ENCODE measurements at places on chromosomes 6 and 20. TPM values are rescaled to one million over a fixed set of nuclear protein-coding genes. Genes with fewer than 3 reads are reported as not detected.
A peak's percentile ranks its signal among the peaks of the same experiment; 100 is the strongest.

The ZFP64 gene
- total RNA-seq = 14.0 TPM

The KCNK15 gene
- 6.0 TPM for total RNA-seq

- H3K27me3 ChIP-seq = no peaks in the 10 kb centered on the region
- DNase-seq = no peak
- peak overlapping the region; percentile 55 for H3K4me3 ChIP-seq
Observed at GRCh38 chr6:98833307-98834059, 891 bp upstream of the POU3F2 start.

DNA sequence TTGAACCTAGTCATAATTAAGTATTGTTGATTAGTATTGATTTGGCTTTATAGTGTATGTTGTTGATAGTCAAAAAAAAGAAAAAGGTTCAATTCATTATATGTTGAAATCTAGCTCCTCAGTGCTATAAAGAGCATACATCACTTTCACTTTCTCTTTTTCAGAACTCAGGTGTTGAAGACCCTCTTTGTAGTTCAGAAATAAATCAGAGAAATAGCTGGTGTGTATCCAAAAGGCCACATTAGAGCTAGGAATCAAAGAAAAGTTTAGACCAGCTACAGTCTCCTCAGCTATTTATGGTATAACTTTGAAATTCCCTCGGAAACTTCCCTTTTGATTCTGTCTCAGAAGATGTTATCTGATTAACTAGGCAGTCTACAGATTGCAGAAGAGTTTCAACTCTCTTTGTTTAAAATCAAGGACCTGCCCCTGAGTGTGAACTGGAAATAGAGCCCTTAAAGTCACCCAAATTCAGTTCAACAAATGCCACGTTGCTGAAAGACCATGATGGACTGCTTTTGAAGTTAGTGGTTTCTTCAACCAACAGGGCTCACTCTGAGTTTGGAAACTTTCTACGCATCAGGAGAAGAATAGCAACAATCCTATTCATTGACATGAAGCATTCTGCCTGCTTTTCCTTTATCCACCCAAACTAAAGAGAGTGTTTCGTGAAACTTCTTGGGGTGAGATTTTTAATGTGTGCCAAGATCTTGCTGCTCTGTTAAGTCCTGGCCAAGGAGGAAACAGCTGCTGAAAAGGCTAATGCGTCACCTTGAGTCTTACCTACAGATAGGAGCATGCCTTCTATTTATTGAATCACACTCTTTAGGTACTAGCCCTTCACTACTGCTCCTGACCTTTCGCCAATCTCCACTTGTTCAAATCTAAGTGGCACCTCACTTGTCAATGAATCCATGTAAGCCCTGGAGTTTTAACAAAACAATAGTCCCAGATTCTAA lies 111.7 kb downstream of the TNFRSF21 start:
- no peaks in the 10 kb centered on the region for H3K4me1 ChIP-seq
- no peak for DNase-seq
- H3K27me3 ChIP-seq = no peaks in the 10 kb centered on the region
- H3K4me3 ChIP-seq = no peak overlapping the region
- H3K27ac ChIP-seq = no peak overlapping the region
- no peaks in the 10 kb centered on the region for H3K36me3 ChIP-seq

DNA sequence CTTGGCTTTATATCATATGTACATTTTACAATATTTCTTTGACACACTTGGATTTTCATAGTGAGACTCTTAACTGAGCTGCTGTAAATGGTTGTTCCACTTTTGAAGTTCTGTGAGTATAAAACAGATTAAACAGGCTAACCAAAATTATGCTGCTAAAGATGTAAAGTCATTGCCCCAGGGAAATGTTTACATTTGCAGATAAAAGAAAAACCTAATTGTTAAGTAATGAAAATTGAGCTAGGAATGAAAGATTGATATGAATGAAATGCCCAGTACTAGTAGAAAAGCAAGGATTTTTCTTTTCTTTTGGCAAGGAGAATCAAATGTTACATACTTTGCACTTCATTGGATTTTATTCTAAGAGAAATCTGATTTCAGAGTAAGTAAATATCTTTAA lies 159.4 kb downstream of the IMPG1 start:
- H3K36me3 ChIP-seq = no peaks in the 10 kb centered on the region
- no peak overlapping the region for H3K27ac ChIP-seq
- H3K27me3 ChIP-seq = no peaks in the 10 kb centered on the region
- no peak for DNase-seq

DNA sequence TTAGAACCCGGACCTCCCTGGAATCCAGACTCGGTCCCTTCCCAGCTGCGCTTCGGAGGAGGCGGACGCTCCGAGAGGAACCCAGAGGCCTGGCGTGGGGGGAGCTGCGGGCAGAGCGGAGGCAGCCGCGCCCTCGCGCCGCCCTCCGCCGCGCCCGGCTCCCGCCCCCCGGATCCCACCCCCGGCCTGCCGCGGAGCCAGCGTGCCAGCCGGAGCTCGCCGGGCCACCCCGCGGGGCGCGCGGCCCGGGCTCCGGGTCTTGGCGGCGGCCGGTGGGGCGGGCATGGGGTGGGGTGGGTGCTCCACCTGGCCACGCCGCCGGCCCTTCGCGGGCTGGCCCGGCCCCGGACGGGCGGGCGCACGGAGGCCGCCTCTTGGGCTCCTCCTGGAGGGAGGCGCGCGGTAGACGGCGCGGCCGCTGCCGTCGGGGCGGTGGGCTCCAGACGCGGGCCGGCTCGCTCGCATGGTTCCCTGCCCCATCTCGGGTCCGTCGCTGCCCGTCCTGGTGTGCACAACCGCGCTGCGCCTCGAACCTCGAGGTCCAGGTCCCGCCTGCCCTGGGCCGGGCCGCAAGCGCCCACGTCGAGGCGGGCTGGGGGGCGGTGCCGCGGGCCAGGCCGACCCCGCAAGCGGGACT lies 592 bp upstream of the CDYL start:
- H3K27ac ChIP-seq = peak overlapping the region; percentile 80
- H3K4me1 ChIP-seq = no peaks in the 10 kb centered on the region
- H3K36me3 ChIP-seq = no peaks in the 10 kb centered on the region
- peak; percentile 40 for DNase-seq
- no peaks in the 10 kb centered on the region for H3K27me3 ChIP-seq

DNA sequence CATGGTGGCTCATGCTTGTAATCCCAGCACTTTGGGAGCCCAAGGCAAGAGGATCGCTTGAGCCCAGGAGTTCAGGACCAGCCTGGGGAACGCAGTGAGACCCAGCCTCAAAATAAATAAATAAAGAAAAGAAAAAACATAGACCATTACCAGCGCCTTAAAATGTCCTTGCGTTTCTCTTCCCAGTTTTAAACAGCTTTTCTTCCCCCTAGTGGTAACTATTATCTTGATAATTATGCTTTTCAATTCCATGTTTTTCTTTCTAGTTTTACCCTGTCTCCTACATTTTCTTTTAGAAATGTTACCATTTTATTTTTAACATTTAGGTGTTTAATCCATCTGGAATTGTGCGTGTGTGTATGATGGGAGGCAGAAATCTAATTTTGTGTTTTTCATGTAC lies 24.4 kb downstream of the DNAH8 start:
- no peaks in the 10 kb centered on the region for H3K36me3 ChIP-seq
- no peak for DNase-seq
- H3K27me3 ChIP-seq = no peaks in the 10 kb centered on the region
- H3K4me3 ChIP-seq = no peak overlapping the region

GRCh38 chr20:40892642-40893041 lies 136.0 kb upstream of the TOP1 start:
- no peaks in the 10 kb centered on the region for H3K27me3 ChIP-seq
- H3K27ac ChIP-seq = no peak overlapping the region
- H3K36me3 ChIP-seq = no peaks in the 10 kb centered on the region
- no peak overlapping the region for H3K4me3 ChIP-seq

GRCh38 chr6:87572883-87573282 lies 16.9 kb downstream of the RARS2 start:
- DNase-seq = no peak
- no peaks in the 10 kb centered on the region for H3K27me3 ChIP-seq
- H3K27ac ChIP-seq = no peak overlapping the region

GRCh38 chr6:158962371-158962770 lies 37.6 kb downstream of the RSPH3 start:
- no peaks in the 10 kb centered on the region for H3K4me1 ChIP-seq
- H3K27ac ChIP-seq = no peak overlapping the region

The BPHL gene
- total RNA-seq = 12.2 TPM

- H3K4me3 ChIP-seq = no peak overlapping the region
- no peak for DNase-seq
- H3K27me3 ChIP-seq = no peaks in the 10 kb centered on the region
- H3K27ac ChIP-seq = no peak overlapping the region
Observed at GRCh38 chr6:110784610-110784979, 30.7 kb downstream of the CDK19 start.

- H3K27ac ChIP-seq = no peak overlapping the region
- no peak overlapping the region for H3K4me3 ChIP-seq
- no peaks in the 10 kb centered on the region for H3K27me3 ChIP-seq
- H3K4me1 ChIP-seq = no peaks in the 10 kb centered on the region
- no peak for DNase-seq
Observed at GRCh38 chr20:39278230-39278788, 316.2 kb downstream of the DHX35 start.

GRCh38 chr20:7358670-7359069 lies 581.6 kb downstream of the HAO1 start:
- H3K4me3 ChIP-seq = no peak overlapping the region
- H3K27me3 ChIP-seq = no peaks in the 10 kb centered on the region
- no peak for DNase-seq
- H3K27ac ChIP-seq = no peak overlapping the region

GRCh38 chr6:43865932-43866645 lies 96.1 kb downstream of the VEGFA start:
- H3K4me1 ChIP-seq = no peaks in the 10 kb centered on the region
- H3K27ac ChIP-seq = no peak overlapping the region
- DNase-seq = no peak
- H3K27me3 ChIP-seq = peaks cover 11% of the 10 kb centered on the region
- no peak overlapping the region for H3K4me3 ChIP-seq

DNA sequence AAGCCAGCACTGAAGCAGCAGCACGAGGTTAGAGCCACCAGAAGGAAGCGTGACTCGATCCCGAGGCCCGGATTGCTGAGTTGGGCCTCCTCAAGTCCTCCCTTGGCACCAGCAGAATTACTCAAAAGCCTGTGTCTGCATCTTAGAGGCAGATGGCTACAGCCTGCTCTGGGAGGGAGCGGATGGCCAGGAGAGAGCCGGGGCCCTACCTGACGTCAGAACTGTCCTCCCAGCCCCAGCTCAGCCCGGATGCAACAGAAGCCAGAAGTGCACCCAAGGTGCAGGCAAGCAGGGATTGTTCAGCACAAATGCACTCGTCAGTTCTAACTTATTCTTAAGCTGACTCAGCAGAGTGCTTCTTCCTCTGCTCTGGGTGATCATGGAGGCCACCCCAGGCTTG lies 155.5 kb upstream of the RPS6KA2 start:
- no peak overlapping the region for H3K27ac ChIP-seq
- no peaks in the 10 kb centered on the region for H3K4me1 ChIP-seq
- no peaks in the 10 kb centered on the region for H3K36me3 ChIP-seq
- H3K27me3 ChIP-seq = no peaks in the 10 kb centered on the region
- no peak for DNase-seq

- H3K4me3 ChIP-seq = no peak overlapping the region
- DNase-seq = no peak
- H3K27me3 ChIP-seq = no peaks in the 10 kb centered on the region
- H3K27ac ChIP-seq = no peak overlapping the region
Observed at GRCh38 chr20:60302875-60303274, 344.7 kb downstream of the CDH26 start.

GRCh38 chr6:135170238-135170637 lies 10.9 kb upstream of the MYB start:
- H3K36me3 ChIP-seq = no peaks in the 10 kb centered on the region
- H3K4me1 ChIP-seq = no peaks in the 10 kb centered on the region
- DNase-seq = no peak
- H3K27ac ChIP-seq = no peak overlapping the region

The DEF6 gene
- 7.1 TPM for total RNA-seq

GRCh38 chr6:34276881-34277762 lies 28.3 kb upstream of the SMIM29 start:
- no peak overlapping the region for H3K4me3 ChIP-seq
- H3K36me3 ChIP-seq = no peaks in the 10 kb centered on the region
- H3K27me3 ChIP-seq = no peaks in the 10 kb centered on the region
- DNase-seq = no peak
- H3K27ac ChIP-seq = no peak overlapping the region

The DDX43 gene
- 3.0 TPM for total RNA-seq

DNA sequence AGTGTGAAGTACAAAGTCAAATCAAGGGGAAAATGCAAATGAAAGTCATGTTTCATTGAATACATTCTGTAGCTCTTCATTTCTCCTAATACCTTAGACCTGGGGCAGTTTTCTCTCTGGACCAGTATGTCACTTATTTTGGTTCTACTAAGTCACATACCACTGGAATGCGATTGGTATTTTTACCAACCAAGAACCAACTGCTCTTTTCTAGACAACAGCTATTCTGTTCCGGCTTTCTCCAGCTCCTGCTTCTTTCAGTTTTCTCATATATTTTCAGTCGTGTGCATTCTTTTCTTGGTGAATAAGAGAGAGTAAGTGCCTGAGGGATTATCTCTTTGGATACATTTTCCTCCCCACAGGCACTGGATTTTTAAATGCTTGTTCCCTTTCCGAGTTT lies 39.2 kb upstream of the SPACA1 start:
- no peaks in the 10 kb centered on the region for H3K36me3 ChIP-seq
- H3K27ac ChIP-seq = no peak overlapping the region
- H3K4me3 ChIP-seq = no peak overlapping the region
- DNase-seq = no peak

GRCh38 chr20:37922016-37922415 lies 19.1 kb downstream of the VSTM2L start:
- H3K36me3 ChIP-seq = no peaks in the 10 kb centered on the region
- no peak overlapping the region for H3K27ac ChIP-seq
- DNase-seq = no peak
- no peaks in the 10 kb centered on the region for H3K27me3 ChIP-seq
- H3K4me1 ChIP-seq = no peaks in the 10 kb centered on the region
- H3K4me3 ChIP-seq = no peak overlapping the region

- no peak overlapping the region for H3K27ac ChIP-seq
- H3K4me1 ChIP-seq = no peaks in the 10 kb centered on the region
- no peak overlapping the region for H3K4me3 ChIP-seq
- DNase-seq = no peak
- no peaks in the 10 kb centered on the region for H3K36me3 ChIP-seq
- no peaks in the 10 kb centered on the region for H3K27me3 ChIP-seq
Observed at GRCh38 chr6:162653808-162654207, 73.8 kb downstream of the PRKN start.

The HCK gene
- total RNA-seq = 10.5 TPM

The ARHGAP40 gene
- not detected for total RNA-seq

The RBM39 gene
- total RNA-seq = 415 TPM

- H3K4me3 ChIP-seq = no peak overlapping the region
- H3K27ac ChIP-seq = no peak overlapping the region
- no peaks in the 10 kb centered on the region for H3K27me3 ChIP-seq
- no peak for DNase-seq
- H3K36me3 ChIP-seq = no peaks in the 10 kb centered on the region
Observed at GRCh38 chr20:19022791-19023448, 189.5 kb upstream of the SLC24A3 start.

The PRDM13 gene
- not detected for total RNA-seq
